Fibroblast of skin of left quadriceps (primary cell): ENCODE measurements at places on chromosomes 4 and X.
A peak's percentile ranks its signal among the peaks of the same experiment; 100 is the strongest.

DNA sequence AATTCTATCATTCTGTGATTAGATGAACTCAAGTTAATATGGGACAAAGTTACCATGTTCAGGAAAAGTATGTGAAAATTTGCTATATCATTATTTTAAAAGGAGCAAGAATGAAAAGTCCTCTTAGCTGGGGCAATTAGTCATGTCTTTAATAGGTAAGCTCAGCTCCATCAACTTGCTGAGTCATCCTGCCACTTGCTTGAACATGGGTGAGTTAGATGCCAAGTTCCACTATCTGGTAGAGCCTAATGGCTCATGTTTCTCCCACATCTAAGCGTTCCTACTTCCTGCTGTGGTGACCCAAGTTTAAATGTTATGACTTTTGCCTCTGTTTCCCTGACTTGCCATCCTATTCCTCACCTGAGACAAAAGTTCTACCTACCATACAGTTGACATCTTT is 276.8 kb downstream of the ZNF674 start:
- no peak for DNase-seq

DNA sequence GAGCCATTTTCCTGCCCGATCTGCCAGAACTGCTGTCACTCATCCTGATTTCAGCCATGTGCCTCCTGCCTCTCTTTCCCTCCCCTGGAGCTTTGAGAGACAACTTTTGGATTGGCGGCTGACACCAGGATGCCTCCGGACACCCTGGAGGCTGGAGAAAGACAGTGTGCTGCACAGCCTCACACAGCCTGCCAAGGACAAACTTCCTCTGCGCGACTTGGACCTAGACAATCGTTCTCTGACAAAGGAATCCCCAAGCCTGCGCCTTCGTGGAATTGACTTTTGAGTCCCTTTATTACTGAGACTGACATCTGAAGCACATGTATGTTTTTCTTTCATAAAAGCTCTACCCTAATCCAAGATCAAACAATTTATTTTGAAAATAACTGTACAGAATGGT is 10.8 kb upstream of the LDB2 start:
- no peak for DNase-seq

- DNase-seq = no peak
These were observed 1477.7 kb downstream of the RAPGEF2 start for GRCh38 chr4:160580581-160580980.

GRCh38 chr4:145498430-145498829 is 16.8 kb downstream of the SMAD1 start:
- no peak for DNase-seq

DNA sequence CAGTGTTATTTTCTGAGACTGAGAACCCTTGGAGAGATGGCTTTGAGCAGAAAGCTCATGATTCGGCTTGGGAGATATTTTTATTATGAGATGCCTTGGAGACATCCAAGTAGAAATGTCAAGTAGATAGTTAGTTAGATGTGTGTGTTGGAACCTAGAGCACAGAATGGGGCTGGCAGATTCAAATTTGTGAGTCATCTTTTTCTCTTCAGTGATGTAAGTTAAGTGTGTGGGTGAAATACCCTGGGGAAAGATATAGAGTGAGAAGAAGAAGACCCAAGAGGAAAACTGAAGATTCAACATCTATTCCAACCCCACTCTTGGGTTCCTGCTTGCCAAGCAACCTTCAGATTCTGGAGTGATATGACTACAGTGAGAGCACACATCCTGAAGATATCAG is 580.8 kb upstream of the AMOT start:
- DNase-seq = no peak

GRCh38 chrX:150767045-150767395 is 73.8 kb downstream of the MTMR1 start:
- DNase-seq = no peak

GRCh38 chrX:9650091-9650490 is 115.6 kb downstream of the GPR143 start:
- no peak for DNase-seq

GRCh38 chrX:76971393-76972376 is 475.5 kb upstream of the FGF16 start:
- no peak for DNase-seq

DNA sequence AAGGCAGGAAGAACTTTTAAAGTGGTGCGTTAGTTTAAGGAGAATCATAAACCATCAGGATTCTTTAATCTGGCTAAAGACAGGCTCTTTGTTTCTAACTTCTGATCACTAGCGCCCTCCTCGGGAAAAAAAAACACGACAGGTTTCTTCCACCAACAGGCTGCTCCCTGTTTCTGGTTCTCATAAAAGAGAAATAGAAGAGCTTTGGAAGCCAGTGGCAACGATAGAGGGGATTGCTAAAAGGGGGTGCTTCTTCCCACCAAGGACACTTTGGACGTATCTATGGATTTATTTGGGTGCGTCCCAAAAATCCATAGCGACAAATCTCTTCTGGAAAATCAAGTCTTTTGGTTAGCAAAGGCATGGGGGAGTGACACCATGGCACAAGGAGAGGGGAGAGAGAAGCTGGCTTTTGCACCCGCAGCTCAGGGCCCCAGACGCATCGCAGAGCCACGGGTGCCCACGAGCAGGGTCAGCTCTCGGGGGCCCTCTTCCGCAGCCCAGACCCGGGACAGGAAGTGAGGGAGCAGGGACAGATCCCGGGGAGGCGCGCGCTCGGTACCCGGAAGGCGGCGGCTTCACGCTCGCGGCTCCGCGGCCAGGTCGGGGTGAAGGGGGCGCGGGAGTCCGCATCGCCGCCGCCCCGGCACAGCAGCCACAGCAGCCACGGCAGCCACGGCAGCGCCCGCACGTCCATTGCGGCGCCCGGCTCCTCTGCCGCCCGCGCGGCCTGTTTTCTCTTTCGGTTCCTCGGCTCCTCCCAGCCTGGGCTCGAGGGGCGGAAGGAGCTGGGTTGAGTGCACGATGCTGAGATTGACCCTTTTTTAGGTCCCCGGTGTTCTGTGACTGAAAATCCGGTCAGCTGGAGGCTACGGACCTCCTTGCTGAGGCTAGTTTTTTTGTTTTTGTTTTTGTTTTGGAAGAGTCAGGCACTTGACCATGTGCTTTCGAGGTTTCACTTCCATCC is at the start of gene CTSO:
CTSO (minus strand) TSS at position 716 of the 967 bp plus-strand sequence; CDS start at position 697, 19 bp downstream.
- DNase-seq = peak; percentile 75

DNA sequence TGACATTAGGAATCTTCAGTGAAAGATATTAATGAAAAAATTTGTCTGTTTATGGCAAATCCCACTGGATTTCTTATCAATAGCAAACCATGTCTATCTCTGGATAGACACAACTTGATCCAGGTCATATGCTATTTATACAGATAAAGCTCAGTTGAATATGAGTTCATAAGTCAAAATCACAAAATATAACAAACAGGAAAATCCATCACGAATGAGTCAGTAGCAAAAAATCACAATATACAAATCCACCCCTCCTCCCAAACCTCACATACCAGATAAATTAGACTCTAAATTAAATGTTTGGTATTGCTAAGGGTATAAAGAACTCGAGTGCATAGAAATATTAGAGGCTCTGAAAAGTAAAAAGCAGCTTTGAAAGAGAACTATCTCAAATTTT is 420.5 kb downstream of the TLL1 start:
- DNase-seq = no peak

DNA sequence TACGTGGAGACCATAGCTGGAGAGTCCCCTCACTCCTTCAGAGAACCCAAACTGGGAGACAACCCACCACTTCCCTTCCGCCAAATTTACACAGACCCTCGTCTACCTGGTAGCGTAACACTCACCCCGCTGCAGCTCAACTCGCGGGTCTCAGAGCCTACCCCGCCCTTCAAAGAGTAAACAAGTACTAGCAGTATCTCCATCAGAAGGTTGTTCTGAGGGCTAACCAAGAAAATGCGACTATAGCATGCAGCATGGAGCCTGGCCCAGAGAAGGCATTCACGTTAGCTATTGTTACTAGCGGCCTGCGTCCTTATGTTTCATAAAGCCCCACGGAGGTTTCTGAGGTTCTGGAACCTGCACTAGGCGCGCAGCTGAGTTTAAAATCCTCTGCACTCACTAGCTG is 531 bp upstream of the MANBA start:
- DNase-seq = no peak

DNA sequence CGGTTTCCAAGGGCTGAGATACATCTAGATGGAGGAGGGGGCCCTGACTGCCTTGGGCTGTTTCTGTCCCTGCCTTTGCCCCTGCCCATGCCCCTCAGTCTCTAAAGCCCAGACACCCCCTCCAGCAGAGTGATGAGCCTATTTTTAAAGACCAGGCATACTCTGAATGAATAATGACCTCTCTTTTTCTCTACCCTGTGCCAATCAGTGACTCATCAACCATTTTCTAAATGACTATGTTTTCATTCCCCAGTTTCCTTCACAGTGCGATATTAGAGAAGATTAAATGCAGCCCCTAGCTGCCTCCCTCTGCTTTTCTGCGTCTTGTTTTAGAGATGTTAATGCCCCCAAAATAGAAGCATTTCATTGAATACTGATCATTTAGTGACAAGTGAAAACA is 15.5 kb upstream of the NHS start:
- DNase-seq = no peak
